ENCODE measurements at places on chromosomes 7 and 10.
A peak's percentile ranks its signal among the peaks of the same experiment; 100 is the strongest.

- DNase-seq: no peak
Observed at GRCh38 chr7:929311-929711, 25.2 kb downstream of the ADAP1 start.

GRCh38 chr10:58764087-58764747 is 251.5 kb downstream of the BICC1 start:
- DNase-seq: no peak

- peak; percentile 39 for DNase-seq
Observed at GRCh38 chr10:101287997-101288635, 58.9 kb upstream of the LBX1 start.

DNA sequence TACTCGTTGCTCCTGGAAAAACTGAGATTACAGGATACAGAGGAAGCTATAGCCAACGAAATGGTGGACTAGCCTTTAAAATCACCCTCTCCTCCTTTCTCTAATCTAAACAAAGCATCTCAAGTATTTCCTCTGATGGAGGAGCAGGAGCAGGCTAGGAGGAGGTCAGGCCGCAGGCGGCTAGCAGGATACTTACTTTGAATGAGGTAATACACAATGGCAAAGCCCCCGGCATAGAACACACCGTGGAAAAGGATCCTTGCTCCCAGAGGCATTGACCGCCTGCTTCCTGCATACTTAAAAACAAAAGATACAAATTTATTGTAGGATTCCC is 64.4 kb downstream of the STK17A start:
- DNase-seq: peak; percentile 86

DNA sequence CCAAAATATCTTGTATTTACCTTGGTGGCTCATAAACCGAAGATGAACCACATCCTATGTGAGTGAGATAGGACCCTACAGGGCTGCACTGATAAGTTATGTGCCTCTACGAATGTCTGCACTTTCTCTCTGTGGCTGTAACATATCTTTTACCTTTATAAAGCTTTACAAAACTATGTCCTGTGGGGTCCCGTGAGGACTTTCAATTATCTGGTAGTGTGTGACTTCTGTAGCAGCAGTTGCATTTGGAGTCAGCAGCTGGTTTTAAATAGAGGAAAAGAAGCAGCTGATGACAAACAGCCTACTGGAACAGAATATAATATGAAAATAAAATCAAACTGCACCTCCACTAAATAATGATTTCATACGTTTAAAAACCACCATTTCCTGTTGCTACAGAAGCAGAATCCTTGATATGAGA is 222.4 kb upstream of the GNAI1 start:
- DNase-seq: no peak

DNA sequence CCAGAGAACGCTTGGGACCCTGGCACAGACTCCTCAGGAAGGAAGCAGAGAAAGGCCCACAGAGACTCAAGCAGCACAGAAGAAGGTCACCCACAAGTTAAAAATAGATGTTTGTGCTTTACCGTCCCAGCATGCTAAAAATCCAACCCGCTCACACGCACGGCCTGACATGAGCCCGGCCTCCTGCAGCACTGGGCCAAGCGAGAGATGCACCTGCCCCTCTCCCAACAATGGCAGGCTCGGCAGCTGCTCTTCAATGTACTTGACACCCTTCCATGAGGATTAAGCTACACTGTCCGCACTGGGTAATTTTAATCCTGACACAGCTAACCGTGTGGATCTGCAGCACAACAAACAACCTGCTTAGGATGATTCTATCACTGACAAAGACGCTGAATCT is 9.3 kb downstream of the DIP2C start:
- no peak for DNase-seq

- no peak for DNase-seq
Observed at GRCh38 chr7:143846692-143847091, 55.3 kb downstream of the TCAF1 start.

DNA sequence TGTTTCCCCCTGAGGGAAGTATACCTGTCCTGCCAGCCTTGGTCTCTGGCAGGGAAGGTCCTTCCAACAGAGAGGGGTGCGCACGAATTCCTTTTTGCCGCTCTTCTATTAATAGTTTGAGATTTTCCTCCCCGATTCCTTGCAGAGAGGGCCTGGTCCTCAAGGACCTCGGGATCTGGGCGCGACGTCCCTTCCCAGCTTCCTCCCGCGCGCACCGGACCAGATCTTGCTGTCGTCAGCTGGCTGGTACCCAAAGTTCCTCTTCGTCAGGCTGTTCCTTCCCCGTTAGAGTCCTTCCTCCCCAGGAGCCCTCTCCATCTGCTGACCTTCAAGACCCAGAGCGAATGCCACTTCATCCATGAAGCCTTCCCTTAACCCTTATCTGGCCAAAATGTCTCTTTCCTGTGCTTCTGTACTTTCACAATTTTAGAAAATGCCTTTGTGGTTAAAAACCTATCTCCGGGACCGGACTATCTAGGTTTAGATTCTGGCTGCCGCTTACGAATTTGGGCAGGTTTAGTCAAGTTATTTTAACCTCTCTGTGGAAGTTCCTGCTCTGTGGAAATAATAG is 851 bp upstream of the GOT1 start:
- peak; percentile 51 for DNase-seq

GRCh38 chr10:13365243-13365642 is 17.1 kb upstream of the SEPHS1 start:
- no peak for DNase-seq

- no peak for DNase-seq
Observed at GRCh38 chr10:4162571-4163286, 377.7 kb upstream of the KLF6 start.

- no peak for DNase-seq
Observed at GRCh38 chr10:117552156-117552631, 9.6 kb downstream of the EMX2 start.

- DNase-seq: no peak
Observed at GRCh38 chr7:100623951-100624824, 11.8 kb downstream of the MOSPD3 start.

GRCh38 chr10:10623958-10624566 is 393.6 kb upstream of the CELF2 start:
- DNase-seq: peak; percentile 35

DNA sequence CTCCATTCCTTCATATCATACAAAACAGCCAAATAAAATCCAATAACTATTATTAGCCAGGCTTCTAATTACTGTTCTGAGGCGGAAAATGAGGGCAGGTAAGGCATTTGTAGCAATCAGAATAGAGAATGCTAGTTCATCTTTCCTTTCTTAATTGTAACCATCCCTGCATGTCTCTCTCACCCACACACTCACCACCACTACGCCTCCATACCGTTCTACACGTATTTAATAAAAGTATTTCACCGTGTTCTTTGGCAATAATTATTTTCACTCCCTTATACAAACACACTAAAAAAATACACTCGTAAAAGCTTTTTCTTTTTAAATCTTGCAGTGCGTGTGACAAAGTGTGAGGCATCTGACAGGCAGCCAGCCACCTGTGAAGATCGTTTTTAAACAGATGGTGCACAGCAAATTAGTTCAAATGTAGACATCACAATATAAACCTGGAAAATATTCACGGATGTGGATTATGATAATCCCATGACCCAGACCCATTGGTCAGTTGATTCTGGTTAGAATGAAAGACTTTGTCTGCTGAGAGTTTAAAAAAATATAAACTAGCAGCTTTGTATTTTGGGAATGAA is 653.6 kb downstream of the REEP3 start:
- DNase-seq: no peak

GRCh38 chr10:30029164-30029871 is 30.1 kb downstream of the JCAD start:
- no peak for DNase-seq

- DNase-seq: no peak
Observed at GRCh38 chr10:118710487-118710886, 44.3 kb downstream of the CACUL1 start.

DNA sequence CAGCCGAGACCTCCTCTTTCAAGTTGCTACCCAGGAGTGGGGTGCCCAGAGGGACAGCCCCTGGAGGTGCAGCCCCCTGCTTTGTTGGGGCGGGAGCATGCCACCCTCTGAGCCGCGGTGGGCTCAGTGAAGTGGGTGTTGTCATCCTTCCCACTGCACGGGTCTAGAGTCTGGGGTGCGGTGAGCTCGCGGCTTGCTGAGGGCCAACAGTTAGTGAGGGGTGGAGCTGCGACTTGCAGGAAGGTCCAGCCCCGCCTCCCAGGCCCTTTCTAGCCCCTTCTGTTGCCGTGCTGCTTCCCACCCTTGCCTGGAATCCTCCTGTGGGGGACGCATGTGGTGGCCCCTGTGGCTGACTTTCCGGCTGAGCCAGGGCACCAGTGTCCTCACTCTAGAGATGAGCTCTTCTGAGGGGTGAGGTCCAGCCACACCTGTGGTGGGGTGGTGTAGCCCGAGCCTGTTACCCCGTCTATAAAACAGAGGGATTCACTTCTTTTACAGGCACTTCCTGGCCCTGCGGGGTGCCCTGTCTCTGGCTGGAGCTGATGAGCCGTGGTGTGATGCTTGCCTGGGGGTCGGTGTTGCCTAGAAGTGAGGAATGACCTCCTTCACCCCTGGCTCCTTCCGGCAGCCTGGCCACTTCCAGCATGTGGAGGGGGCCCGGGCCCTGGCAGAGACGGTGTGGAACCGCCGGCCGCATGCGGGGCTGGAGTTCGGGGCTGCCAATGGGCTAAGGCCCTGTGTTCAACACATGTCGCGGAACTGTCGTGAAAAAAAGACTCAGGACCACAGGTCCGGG is 127.9 kb downstream of the FAM53B start:
- DNase-seq: no peak

- DNase-seq: peak; percentile 52
Observed at GRCh38 chr10:2137549-2138174, 400.3 kb upstream of the ADARB2 start.

- DNase-seq: no peak
Observed at GRCh38 chr10:70991140-70992124, 103.1 kb upstream of the PCBD1 start.

- DNase-seq: no peak
Observed at GRCh38 chr10:111177379-111177778, 100.5 kb downstream of the ADRA2A start.

DNA sequence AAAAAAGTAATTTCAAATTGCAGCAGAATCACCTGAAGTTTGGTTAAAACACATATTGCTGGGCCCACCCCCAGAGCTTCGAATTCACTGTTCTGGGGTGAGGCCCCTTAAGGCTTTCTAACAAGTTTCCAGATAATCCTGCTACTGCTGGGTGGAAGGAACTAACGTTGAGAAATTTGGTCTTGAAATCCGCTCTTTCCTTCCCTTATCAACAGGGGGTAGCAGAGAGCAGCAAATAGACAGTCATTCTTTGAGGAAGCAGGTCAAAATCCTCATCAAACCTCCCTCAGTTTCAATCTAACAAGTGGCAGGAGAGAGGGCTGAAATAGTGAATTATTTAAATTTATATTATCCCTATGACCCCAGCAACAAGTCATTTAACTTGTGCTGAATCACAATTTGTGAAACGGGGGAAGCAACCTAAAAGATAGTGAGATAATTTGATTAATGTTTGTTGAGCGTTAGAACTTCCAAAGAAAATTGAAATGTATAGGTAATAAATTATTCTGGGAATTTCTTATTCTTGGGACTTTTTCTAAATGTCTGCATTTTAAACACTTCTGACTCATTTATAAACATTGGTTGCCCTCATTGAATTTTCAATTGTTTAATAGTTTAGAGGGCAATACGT is 21.7 kb upstream of the MALSU1 start:
- DNase-seq: peak; percentile 83

DNA sequence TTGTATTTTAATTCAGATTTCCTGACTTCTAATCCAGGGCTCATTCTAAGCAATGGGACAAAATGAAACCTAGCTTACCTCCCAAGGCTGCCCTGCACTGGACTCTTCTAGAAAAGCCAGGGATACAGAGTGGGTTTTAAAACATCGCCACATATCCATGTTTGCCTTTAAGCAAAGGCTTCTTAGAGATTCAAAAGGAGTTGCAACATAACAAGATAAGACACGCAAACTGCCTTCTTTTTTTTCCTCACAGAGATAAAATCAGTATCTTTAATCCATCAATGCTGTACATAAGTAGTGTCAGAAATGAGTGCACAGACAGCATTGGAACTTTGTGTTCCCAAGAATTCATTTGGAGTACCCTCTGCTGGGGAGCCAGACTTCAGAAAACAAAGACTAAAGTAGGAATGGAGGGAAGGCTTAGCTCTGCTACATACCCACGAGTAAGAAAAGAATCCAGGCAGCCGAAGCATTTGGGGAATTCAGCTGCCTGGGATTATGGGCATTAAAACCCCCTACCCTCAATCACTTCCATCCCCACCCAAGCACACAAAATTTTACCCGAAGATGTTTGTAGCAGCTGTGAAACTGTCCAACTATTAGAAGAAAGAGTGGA is 427.8 kb downstream of the ARL4A start:
- DNase-seq: peak; percentile 48

DNA sequence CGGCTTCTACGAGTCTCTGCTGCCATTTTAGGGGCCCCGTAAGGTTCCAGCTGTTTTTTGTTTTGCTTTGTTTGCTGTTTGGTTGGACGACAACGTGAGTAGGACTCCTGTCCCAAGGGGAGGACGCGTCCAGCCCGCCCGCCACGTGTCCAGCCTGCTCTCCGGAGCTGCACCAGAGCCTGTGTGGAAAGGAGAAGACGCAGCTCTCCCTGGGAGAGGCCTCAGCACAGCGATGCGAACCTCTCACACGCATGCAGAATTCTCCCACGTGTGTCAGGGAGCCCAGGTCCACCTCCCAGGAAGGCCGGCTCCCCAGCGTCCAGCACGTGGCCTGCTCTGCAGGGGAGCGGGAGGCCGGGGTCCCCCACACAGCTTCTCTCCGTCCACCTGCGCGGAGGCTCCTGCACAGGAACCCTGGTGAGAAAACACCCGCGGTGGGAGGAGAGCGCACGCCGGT is 36.4 kb upstream of the DNAJB6 start:
- DNase-seq: no peak

- DNase-seq: no peak
Observed at GRCh38 chr7:55050281-55050680, 31.5 kb downstream of the EGFR start.

GRCh38 chr7:94972296-94972695 is 64.9 kb downstream of the PPP1R9A start:
- no peak for DNase-seq

DNA sequence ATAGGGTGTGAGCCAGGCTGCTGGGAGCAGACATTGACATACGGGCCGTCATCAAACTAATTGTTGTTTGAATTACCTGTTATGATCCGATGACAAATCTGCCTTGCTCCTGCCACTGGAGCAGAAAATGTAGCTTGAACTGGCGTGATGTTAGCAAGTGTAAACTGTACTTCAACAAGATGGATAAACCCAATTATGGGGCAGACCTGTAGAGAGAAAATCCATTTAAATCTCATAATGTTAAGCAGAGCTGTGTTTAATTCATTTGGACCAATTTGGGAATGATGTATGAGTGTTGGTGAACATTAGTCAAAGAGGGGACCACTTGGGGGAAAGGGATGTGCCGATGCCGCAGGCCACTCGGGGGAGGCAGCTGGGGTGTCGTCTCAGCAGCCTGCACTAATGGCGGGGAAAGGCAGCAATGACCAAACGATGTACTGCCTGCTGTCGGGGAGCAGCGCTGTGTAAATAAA is 27.4 kb downstream of the TCF7L2 start:
- DNase-seq: no peak
